ENCODE measurements at places on chromosomes 1 and 21.

DNA sequence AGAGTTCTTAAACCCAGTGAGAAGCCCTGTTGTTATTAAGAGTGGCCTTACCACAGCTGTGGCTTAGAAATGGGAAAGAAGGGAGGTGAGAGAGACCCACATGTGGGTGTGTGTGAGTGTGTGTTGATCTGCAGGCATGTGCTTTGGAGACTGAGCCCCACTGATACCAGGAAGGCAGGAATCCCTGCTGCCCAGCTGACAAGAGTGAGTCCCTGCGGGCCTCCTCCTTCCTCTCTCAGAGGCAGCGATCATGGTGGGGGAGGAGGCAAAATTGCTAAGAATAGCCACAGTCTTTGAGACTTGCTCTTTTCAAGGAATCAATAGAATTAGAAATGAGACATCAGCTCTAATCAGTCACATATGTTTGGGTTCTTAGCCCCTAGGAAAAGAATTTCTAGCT, 87.0 kb upstream of the WARS2 start:
- no peak for DNase-seq

DNA sequence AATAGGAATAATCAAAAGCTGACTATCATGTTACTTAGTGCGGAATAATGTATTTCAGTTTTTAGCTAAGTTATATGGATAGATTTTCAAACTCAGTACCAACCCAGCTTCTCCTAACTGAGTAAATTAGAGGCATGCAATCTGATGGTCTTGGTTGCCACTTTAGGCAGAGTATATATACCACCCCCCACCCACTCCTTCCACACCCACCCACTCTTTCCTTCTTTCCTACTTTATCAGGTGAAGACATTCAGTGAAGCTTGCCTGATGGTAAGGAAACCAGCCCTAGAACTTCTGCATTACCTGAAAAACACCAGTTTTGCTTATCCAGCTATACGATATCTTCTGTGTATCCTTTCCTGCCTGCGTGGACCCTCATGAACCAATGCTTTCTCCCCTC, 36.3 kb downstream of the DAP3 start:
- no peak for DNase-seq

DNA sequence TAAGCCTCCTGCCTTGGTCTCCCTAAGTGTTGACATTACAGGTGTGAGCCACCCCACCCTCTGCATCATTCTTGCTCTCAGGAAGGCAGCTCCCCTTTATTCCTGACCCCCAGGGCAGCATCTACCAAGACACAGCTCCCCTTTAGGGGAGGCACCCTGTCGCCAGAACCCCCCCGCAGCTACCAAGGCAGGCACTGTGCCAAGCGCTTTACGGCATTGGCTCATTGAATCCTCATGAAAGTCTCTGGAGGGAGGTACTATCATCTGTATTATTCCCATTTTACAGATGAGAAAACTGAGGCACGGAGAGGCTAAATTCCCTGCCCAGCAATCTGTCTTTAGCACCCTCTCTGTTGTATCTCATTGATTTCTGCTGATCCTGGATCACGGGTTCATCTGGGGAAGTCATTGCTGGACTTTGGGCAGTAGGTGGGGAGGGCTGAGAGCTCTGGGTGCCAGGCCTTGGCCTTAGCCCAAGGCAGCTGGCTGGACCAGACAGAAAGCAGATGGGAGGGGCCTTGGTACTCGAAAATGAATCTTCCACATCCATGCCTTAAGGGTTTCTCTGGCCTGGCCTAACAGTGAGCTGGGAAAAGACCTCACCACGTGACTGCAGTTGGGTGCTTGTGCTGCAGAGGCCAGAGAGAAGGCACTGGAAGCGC, 5.9 kb downstream of the PLOD1 start:
- no peak for DNase-seq

DNA sequence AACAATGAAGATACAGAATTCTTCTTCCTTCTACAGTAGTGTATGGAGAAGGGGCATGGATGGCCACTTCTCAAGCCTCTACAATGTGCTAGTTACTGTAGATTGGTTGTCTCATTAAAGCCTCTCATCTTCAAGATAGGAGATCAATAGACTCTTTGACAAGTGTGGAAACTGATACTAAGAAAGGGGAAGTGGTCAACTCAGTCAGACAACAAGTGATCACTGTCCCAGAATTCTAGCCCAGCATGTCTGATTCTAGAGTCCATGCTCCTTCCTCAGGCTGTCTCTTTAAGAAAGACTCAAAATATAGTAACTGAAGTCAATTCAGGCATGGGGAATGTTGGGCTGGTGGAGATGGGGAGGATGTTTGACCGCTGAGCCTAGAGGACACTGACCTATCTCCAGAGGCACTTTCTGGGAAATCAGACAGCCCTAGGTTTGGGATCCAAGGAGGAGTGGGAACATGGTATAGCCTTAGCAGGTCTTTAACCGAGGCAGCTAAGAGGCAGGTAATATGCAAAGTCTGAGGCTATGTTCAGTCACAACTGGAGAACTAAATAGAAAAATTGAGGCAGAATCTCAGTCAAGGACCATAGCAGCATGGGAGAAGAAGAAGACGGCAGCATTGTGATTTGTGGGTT, 39.3 kb upstream of the EYA3 start:
- DNase-seq = no peak

GRCh38 chr1:210257698-210258529, 25.3 kb downstream of the SERTAD4 start:
- DNase-seq = no peak

GRCh38 chr1:78045926-78046778, at the start of gene GIPC2:
TSS of gene GIPC2 (plus strand) at chr1:78045966. CDS start at chr1:78046095, 129 bp downstream.
- peak; percentile 51 for DNase-seq

DNA sequence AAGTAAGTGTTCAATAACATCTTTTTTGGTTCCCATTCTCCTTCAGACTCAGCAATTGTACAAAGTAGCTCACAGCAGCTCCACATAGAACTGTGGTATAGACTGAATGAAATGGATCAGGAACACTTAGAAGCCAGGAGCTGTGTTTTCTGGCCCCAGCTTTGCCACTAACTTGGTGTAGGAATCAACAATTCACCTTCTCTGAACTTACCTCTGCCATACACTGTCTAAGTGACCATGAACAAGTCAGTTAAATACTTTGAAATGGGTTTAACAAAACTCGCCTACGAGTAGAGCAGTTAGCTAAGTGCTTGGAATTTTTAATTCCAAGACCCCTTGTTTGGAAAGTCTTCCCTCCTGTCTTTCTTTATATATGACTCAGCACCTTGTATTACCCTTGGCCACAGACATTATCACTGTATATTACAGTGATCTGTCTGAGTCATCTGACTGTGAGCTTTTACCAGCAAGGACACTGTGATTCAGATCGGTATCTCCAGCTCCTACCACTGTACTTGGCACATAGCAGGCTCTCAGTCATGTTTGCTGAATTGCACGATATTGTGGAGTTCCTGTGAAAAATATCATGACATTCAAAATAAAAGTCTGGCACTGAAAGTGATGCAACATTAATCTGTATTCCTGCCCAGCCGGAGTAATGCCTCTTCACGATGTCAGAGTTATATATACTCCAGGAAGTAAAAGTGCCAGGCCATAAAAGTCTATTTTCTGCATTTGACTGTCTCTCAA, 101.7 kb upstream of the BEND5 start:
- DNase-seq = no peak

- DNase-seq = no peak
These were observed 3.0 kb upstream of the PADI3 start for GRCh38 chr1:17245816-17246325.
